ENCODE measurements at places on chromosomes 1 and 21.

DNA sequence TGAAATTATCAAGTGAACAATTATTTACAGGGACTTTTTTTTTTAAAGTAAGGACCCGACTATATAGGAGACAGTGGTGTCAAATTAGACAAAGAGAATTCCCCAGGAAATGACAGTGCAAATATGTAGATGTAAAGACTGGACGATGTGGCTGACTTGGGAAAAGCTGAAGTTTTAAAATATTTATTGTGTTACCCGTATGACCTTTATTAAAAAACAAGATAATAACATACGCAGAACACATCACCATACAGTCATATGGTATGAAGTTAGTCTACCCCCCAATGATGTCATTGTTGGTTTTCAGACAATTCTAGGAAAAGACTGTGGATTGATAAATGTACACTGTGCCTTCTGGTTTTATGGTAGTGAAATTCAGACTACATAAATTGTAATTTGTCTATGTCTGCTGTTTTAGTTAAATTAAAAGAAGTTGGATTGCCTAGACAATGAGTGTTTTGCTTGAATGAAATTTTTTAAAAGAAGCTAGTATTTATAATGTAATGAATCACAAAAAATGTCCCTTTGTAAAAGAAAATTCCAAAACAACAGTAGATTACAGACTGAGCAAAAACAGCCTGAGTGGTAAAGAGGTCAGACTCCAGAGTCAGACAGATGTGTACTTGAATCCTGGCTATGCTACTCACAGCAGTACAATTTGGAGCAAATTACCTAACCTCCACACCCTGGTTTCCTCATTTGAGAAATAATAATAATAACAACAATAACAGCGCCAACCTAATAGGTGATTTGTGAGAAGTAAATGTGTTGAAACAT, 15.5 kb upstream of the PDC start:
- no peak for DNase-seq

DNA sequence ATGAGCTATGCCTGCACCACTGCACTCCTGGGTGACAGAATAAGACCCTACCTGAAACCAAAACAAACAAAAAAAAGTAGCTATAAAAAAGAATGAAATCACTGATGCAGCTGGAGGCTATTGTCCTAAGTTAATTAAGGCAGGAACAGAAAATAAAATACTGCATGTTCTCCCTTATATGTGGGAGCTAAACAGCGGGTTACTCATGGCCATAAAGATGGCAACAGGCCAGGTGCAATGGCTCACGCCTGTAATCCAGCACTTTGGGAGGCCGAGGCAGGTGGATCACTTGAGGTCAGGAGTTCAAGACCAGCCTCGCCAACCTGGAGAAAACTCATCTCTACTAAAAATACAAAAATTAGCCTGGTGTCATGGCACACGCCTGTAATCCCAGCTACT, 152.7 kb downstream of the PIK3R3 start:
- no peak for DNase-seq

DNA sequence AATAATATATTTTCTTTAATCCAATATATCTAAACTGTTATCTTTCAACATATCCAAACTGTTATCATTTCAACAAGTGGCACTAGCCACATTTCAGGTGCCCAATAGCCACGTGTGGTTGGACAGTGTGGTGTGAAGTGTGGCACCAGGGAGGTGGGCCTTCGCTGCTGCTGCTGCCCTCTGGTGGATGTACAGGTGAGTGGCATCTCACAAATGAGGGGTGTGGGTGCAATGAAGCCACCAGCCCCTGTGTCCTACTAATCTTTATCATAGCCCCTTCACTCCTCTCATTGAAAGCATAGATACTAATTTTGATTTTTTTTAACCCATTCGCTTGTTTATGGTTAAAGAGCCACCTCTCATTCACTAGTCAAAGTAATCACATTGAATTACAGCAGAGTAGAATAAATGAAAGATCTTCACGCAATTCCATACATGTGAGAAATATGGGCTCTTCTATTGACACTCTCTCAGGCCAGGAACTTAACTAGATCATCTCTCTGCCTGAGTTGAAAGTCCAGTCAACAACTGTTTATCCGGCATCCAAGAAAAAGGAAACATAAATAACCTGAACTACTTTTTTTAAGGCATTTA, 499.2 kb downstream of the OMA1 start:
- DNase-seq: no peak

DNA sequence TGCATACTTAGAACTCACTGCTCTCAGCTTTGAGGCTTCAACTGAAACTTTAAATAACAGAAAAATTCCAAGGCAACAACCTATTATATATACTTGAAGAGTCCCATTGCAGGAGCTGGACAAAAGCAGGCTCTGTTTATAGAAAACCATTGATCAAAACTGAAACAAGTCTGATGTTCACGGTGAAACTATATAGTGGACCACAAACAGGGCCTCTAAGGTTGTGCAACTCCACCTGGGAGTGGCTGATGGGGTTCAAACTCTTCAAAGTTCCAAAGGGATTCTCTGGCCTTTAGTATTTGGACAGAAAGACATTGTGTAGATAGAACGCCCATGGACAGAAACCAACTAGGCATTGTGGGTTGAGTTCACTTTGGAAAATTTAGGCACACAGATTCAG, 140.3 kb downstream of the ZC3H11B start:
- no peak for DNase-seq

DNA sequence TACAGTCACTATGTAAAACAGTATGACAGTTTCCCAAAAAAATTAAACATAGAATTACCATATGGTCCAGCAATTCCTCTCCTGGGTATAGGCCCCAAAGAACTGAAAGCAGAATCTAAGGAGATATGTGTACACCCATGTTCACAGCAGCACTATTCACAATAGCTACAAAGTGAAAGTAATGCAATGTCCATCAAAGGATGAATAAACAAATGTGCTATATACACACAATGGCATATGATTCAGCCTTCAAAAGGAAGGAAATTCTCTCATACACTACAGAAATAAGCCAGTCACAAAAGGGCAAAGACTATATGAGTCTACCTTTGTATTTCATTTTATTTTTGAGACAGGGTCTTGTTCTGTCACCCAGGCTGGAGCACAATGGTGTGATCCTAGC, 120.4 kb downstream of the TOMM20 start:
- no peak for DNase-seq

DNA sequence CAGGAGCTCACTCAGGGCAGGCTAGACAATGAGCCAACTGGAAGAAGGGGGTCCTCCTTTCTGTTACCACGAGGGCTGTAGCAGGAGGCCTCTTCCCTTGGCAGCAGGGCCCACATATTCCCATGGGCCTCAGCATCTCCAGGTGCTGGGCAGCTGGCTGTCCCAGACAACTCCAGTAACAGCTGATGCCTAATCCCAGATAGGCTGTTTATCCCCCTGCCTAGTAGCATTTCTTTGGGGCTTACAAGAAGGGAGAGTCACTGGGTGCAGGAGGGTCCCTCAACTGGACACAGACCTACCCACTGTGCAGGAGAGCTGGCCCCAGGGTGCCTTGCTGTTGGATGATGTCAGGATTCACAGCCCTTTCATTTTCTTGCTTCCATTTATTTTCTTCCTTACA, 278.2 kb downstream of the DSCAM start:
- DNase-seq: no peak

GRCh38 chr1:190963321-190963720, 485.7 kb upstream of the BRINP3 start:
- no peak for DNase-seq
